Caudate nucleus (tissue), 63 donors: ENCODE measurements at places on chromosomes 1 and 21.

GRCh38 chr1:202184750-202185460, 8.7 kb upstream of the LGR6 start:
- peak; percentile 58 for DNase-seq

GRCh38 chr1:85836736-85837135, 128.5 kb upstream of the ZNHIT6 start:
- DNase-seq: no peak

- no peak for DNase-seq
Observed at GRCh38 chr1:156095906-156096508, 13.7 kb upstream of the MEX3A start.

- DNase-seq: no peak
Observed at GRCh38 chr21:14474995-14475394, 71.1 kb downstream of the SAMSN1 start.

- no peak for DNase-seq
Observed at GRCh38 chr1:59151387-59151761, 145.5 kb upstream of the FGGY start.

GRCh38 chr1:29425631-29426030, 189.3 kb downstream of the PTPRU start:
- DNase-seq: no peak

GRCh38 chr1:219717536-219717935, 104.6 kb upstream of the ZC3H11B start:
- no peak for DNase-seq

DNA sequence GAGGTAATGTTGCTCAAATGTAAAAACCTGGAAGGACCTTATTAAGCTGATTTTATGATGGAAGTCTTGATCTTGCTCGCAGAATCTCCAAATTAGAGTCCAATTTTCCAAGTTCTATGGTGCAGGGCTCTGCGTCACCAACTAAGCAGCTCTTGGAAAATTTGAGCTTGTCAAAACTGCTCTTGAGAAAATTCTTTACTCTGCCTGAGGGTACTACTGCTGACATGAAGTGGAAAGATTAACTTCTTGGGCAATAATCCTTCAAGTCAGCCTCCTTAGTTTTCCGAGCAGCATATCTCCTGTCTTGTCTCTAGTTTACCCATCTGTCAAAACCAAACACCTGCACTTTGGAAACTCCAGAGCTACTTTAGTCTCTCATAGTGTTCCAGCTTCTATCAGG, 293.7 kb downstream of the KCTD3 start:
- no peak for DNase-seq

DNA sequence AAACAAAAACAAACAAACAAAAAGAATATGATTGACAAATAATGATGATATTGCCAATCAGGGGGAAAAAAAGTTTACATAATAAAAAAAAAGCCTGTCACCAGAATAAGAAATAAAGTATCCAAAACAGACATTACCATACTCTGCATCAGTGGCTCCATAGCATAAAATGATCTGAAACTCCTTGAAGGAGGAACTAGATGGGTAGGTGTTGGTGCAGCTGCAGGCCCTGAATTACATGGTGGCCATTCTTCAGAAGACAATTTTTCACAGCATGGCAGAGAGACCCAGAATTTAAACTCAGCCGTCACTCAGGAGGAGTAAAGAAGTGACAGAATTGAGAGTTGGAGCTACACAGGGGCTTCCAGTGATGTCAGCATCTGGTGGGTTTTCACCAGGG, 60.2 kb downstream of the GLUL start:
- DNase-seq: no peak

DNA sequence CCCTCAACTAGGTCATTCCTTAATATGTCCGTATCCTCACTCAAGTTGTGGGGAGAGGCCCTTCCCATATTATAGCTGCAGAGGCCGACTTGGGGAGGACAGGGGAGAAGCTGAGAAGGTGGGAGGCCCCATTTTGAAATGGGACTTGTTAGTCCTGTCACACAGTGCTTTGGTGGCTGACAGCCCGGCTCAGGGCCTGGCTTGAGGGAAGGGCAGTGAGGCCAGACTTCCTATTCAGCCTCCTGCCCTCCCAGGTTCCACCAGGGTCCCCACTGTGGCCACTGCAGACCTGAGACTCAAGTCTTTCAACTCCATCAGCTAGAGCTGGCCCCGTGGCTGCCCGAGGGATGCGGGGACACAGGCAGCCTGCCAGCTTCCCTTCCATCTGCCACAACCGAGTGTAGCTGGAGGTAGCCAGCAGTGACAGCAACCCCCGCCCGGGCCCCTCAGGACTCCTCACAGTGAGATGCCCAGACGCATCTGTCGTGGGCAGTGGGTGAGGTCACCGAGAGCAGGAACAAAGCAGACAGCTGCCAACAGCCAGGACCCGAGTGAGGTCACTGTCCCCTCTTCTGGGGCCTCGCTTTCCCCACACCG, 36.9 kb downstream of the SIM2 start:
- DNase-seq: no peak

- DNase-seq: no peak
Observed at GRCh38 chr1:153799016-153799415, 23.8 kb downstream of the SLC27A3 start.

- DNase-seq: no peak
Observed at GRCh38 chr1:116694524-116694923, 27.0 kb upstream of the IGSF3 start.

DNA sequence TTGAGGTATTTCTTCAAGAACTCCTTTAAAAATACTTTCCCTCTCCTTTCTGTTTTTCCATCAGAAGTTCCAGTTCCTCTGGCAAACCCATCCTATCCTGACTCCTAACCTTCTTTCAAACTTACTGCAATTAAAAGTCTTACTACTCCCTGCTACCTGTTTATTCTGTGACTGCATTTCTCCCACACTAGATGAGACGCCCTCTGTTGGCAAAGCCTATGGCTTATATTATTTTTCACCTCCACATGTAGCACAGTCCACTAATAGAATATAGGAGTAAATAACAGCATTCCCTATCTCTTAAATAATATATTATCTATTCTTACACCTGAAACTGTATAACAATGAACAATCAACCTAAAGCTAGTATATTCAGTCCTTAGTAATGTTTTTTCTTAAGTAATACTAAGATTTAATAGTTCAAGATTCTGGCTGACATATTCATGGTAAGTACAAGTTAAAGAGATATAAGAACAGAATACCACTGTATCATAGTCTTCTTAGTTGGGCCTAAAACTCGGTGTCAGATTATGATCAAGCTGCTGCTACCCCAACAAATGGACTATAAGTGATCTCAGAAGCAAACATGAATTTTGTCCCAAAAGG, 54.8 kb downstream of the RAB3GAP2 start:
- DNase-seq: no peak

- DNase-seq: no peak
Observed at GRCh38 chr1:208907790-208908189, 663.6 kb upstream of the PLXNA2 start.

GRCh38 chr1:73463873-73464272, 734.1 kb downstream of the LRRIQ3 start:
- DNase-seq: no peak
